ENCODE measurements at places on chromosomes 6 and 20.

- no peak for DNase-seq
These were observed 123.3 kb upstream of the COL21A1 start for GRCh38 chr6:56370561-56371211.

GRCh38 chr6:108872141-108872557 is 23.9 kb downstream of the ARMC2 start:
- no peak for DNase-seq

DNA sequence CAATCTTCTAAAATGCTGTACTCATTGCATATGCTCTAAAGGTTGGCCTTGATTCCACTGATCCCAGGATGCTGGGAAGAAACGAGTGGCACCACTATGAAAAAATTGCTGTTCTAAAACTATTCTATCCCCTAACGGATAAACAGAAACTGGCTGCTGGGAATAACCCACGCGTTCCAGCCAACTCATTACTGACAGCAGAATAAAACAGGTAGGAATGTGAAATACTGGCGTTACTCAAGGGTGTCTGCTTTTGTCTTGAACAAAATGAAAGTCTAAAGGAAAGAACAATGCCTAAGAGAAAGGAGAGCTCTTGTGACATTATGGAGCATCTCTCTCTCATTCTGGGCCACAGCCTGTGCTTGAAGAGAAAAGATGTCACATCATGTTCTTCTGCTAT is 26.1 kb downstream of the GPR63 start:
- DNase-seq, result no peak

GRCh38 chr20:6122111-6122872 is 538 bp downstream of the FERMT1 start:
- DNase-seq, result no peak

- no peak for DNase-seq
These were observed 22.9 kb downstream of the PRDM1 start for GRCh38 chr6:106109029-106109428.

All from stimulated activated CD4-positive, alpha-beta T cell treated with anti-CD3 and anti-CD28 coated beads, Interleukin-2, amount 100 ng/mL, for 24 hours (primary cell).